ENCODE measurements at places on chromosomes 7 and 10.

- no peak for DNase-seq
Observed at GRCh38 chr7:116698396-116698795, 26.4 kb downstream of the MET start.

GRCh38 chr7:29865526-29865925 is 59.2 kb downstream of the WIPF3 start:
- no peak for DNase-seq

DNA sequence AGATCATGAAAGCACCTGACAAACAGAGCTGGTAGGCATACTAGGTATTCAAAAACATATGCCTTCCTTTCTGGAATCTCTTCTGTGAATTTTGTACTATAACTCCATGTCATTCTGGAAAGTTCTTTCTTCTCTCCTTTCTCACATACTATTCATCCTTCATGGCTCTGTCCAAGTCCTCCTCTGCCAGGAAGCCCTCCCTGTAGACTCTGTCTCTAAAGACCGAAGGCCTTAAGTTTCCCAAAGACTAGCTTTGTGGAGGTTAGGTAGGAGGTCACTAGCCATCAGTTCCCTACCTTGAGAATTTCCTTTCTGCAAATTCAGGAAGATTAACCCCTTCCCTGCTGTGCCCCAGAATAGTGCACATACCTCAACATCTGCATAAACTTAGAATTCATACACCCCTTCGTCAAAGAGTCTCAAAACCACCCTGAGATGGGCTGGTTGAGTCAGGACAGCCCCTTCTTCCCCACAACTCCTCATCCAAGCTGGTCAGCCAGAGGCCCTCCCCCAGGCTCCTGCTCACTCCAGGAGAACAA is 20.6 kb downstream of the SORBS1 start:
- DNase-seq: no peak

DNA sequence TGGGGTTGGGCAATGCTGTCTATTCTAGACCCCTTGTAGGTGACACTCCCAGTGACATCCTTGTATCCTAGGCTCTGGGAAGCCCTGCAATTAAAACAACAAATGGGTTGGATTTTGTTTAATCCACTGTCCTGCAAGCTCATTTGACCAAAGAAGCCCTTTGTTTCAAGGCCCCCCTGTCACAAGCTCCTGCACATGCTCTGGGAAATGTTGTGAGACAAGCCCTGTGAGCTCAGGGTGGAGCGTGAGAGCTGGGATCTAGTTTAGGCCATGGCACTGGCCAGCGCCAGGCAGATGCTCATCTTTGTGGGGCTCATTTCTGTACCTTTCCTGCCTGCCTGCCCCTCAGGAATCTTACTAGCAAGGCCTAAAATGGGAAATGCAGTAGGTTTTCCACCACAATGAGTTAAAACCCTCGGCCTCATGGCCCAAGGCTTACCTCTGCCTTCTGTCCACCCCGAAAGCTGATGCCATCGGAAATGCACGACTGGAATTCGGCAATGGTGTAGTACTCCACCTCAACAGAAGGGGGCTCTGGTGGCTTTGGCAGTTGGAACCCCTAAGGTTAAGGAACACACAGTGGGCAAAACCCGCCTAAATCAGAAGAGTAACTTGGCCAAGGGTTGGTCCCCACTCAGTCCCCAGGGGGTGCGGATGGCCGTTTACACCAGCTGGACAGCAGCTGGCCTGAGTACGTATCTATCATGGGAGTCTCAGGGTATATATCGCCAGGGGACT is 112.0 kb downstream of the NEURL1 start:
- DNase-seq: peak; percentile 12

- no peak for DNase-seq
Observed at GRCh38 chr10:128624656-128625530, 498.7 kb upstream of the MKI67 start.

DNA sequence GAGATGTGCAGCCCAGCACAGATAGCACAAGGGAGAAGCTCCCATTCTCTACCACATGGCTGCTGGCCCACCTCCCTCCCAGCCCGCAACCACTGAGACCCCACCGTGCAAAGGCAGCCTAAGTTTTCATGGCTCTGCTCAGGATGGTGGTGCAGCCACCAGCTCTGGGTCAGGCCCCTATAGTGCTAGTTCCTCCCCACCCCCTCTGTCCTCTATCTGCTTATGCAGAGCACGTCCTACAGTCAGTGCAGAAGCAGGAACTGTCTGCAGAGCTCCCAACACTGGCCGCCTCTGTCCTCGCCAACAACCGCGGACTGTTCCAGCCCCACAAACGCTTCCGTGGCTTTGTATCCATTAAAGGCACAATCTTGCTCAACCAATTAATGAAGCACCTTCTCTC is 278.9 kb downstream of the GRID1 start:
- DNase-seq: no peak

GRCh38 chr7:141312828-141313521 is 238.2 kb upstream of the AGK start:
- DNase-seq: no peak

DNA sequence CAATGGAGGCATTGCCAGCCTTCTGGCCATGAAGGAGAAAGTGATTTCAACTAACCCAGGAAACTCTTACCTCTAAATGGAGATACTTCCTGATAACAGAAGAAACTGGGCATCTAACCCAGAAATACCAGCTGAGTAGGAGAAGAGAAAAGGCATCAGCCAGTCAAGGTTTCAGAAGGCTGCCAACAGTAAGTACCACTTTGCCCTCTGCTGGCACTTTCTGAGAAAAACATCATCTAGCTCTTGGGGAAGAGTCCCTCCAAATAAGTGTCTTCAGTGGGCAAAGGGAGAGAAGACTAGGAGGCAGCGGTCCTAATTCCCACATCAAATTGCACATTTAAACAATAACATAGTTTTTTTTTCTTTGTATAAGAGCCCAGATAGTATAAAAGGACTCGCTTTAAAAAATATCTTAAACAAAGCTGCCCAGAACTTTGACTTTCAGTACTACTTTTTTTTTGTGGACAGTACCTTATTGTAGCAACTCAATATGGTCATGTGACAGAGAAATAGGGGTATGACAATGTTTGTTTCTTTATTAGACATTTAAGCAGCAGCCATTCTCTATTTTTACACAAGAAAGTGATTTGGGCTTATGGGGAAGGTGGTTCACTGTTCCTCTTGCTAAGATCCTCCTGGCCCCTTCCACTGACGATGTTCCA is 157.3 kb downstream of the CTTNBP2 start:
- no peak for DNase-seq

DNA sequence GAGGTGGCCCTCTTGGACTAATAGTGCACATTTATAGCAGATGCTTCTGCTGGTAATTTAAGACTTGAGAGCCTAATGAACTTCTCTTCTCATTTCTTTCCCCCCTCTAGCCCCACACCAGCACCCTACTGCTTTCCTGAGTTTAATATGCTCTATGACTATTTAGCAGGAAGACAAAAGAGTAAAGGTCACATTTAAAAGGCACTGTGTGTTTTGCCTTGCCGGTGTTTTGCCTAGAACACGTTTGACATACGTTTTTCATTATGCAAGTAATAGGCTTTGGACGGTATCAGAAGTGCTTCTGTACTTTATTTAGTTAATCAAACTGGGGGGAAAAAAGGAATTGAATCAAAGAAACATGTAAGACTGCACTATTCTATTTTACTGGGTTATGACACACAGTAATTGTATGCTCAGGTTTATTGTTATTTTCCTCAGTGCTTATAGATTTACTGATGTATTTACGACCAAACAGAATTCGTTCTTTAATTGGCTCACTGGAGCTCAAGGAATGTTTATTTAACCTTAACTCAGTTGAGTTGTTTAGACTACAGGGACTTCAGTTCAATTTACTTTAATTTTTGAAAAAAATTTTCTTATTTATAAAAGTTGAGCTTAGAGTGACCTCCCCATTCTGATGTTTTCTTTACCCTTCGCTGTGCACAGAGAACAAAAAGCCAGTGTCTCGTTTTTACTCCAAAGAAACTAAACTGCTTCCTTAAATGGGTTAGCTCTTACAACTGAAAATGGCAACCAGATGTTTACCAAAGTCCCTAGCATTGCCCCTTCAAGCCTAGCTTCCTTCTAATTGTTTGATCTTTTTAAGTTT is 35.4 kb downstream of the CPED1 start:
- DNase-seq: no peak

DNA sequence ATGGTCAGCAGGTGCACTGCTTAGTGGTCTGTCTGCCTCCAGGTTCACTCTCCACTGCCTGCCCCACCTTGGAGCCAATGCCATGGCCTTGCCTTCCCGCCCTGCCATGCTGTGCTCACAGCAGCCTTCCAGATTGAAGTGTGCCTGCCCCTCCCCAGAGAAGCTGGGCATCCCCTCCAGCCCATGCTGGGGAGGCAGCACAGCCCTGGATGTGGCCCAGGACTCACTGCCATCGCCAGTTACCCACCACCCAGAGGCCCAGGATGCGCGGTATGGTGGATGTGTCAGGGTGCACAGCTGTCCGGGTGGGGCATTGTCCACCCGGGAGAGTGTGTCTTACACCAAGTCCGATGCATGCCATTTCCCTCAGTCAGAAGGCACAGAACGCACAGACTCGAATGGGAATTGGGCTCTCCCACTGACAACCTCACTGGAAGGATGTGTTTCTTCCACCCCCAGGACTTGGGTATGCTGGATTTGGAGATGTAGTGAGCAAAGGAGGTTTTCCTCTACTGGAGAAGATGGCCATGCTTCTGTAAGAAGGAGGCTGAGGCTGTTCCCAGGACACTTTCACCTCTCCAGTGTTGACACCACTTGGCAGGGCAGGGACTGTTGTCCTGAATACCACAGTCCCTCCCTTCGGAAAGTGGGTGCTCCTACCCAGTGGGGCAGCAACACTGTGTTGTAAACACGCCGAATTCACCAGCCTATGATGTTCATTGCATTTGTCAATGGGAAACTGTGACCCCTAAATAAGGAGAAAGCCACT is 122.0 kb downstream of the ADARB2 start:
- no peak for DNase-seq

DNA sequence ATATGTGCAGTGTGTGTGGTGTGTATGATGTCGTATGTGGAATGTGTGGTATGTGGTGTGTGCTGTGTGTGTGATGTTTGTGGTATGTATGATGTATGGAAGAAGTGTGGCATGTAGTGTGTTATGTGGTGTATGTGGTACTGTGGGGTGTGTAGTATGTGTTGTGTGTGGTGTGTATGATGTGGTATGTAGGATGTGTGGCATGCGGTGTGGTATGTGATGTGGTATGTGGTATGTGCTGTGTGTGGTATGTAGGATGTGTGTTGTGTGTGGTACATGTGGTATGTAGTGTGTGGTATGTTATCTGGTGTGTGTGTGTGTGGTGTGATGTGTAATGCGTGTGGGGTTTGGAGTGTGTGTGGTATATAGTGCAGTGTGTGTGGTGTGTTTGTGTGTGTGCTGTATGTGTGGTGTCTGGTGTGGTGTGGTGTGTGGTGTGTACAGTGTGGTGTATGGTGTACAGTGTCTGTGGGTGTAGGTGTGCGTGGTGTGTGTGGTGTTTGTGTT is 129.6 kb downstream of the ATP6V0E2 start:
- no peak for DNase-seq

- DNase-seq: peak; percentile 1
Observed at GRCh38 chr10:125823663-125824251, 411 bp downstream of the BCCIP start.
